ENCODE measurements at places on chromosomes 5 and 9.

GRCh38 chr9:111052791-111053190, 14.5 kb upstream of the LPAR1 start:
- DNase-seq = no peak

GRCh38 chr5:125668884-125669283, 754.3 kb upstream of the GRAMD2B start:
- DNase-seq = no peak

GRCh38 chr5:174177976-174178605, 132.6 kb downstream of the NSG2 start:
- DNase-seq = no peak

- DNase-seq = no peak
Observed at GRCh38 chr5:128009403-128009802, 74.2 kb upstream of the SLC12A2 start.

DNA sequence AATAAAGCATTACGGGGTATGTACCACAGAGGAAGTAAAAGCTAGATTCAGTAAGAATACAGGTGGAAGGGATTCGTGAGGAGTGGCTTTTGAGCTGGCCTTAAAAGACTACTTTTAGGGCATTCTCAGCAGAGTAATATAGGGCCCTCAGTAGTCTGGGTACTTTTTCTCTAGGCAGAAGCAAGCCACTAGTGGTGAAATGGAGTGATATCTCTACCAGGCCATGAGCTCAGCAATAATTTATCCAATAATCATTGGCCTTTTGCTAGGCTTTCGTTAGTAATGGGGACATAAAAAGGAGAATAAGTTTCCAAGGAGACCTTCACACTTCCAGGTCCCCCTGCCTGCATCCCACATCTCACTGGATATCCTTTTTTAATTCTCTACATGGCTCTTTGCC, 1.7 kb downstream of the POLR3G start:
- DNase-seq = no peak

DNA sequence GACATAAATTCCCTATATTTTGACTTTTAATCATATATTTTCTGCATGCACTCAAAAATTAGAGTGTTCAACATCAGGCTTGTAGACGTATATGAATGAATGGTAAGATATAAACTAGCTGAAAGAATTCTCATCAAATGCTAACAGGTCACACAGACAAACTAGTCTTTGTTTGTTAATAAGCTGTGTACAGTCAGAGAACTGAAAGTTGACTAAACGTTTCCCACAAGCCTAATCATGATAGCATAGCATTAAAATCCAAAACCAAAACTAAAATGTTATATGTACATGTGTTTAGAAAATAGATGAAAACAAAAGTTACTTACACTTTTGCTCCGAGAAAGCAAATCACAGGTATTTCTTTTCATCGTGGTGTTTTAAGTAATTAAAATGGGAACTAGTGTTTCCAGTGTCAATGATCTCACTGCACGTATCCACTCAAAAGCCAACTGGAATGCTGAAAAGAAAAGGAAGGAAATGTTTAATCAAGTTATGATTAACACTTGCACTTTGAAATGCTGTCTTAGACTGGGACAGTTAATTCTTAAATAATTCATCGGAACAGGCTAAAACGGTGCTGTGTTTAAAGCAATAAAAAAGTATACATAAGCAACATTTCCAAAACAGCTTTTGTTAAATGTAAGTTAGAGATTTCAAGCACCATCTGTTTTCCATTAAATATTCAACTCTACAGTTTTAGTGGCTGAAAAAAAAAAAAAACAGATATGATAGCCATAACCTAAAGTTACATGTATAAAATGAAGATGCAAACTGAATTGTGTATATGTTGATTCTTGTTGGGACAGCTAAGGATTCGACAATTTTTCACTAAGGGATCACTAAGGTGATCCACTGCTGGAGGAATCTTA, 291.9 kb upstream of the PDE4D start:
- DNase-seq = no peak

GRCh38 chr5:128487041-128487440, 51.0 kb downstream of the FBN2 start:
- DNase-seq = no peak

DNA sequence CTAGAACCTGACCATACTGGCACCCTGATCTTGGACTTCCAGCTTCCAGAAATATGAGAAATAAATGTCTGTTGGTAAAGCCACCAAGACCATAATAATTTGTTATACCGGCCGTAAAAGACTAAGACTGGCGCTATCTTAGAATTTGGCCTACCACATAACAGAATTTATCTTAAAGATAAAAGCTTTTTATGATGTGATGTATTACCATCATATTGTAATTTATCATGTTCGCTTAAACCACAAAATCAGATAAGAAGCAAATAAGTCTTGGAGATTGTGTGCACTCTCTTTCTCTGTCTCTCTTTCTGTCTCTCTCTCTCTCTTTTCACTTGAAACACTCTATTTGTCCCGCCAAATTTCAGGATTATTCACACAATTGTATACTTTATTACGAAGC, 35.6 kb downstream of the FST start:
- no peak for DNase-seq

DNA sequence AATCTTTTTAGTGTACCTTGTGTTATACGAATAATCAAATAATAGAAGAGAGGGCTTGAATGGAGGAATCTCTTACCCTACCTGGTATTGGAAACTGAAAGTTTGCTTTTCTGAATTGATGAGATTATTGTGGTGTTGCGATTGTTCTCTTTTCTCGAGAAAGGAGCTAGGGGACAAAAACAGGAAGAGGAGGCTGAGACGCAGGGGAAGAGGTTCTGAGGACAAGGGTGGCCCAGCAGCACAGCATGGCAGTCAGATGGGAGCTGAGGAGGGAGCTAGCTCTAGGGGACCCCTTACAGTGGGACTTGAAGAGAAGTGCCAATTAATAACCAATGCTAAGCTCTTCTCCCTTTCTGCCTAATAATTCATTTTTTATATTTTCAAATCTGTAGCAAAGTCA, 183.3 kb upstream of the DMAC1 start:
- DNase-seq = no peak

DNA sequence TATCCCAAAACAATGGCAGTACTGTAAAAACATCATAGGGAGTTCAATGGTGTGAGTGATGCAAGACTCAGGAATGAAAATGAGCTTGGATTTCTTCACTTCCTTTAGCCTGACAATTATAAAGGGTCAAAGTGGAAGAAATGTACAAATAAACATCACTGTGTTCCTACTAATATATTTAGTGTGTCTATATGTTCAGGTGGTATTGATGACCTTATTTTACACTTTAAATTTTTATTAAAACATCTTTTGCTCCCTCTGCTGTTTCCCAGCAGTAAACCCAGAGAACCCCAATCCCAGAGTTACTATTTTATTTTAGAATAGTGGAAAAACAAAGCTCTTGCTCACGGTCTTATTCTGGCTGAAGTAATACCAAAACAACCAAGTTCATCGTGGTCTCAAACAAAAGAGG, 2.0 kb downstream of the LOX start:
- no peak for DNase-seq

DNA sequence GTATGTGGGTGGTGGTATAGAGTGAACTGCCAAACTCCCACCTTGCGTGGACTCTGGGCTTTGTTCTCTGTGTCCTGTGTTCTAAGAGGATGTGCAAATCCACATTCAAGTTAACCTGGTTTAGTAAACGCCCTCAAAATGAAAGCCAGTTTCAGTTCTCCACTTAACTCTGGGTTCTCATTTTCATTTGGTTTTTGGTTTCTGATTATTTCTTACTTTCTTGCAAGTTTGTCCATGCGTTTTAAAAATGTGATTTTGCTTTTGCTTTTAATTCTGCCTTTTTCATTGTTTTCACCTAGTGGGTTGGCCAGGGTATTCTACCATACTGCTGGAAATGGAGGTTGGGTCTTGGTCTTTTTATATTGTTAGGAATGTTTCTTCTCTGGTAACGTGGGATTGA, 38.2 kb downstream of the GALNT10 start:
- DNase-seq = no peak

DNA sequence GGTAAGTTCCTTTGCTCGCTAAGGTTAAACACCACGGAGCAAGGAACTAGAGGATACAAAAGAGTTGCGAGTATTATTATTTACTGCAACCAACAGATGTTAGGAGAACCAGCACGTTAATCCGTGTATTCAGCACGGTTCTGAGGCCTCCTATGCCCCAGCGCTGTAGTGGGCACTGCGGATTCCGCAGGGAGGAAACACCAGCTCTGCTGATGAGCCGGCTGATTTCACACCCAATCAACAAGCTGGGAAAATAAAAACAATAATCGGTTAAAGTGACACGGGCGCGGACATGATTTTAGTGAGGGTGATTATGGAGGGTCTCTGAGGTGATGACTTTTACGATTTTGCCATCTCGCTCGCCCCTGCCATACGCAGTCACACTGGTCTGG, 702 bp upstream of the PRELID2 start:
- no peak for DNase-seq

GRCh38 chr9:106869028-106869427, 6.1 kb downstream of the ZNF462 start:
- DNase-seq = no peak

- no peak for DNase-seq
Observed at GRCh38 chr5:34496701-34497469, 159.2 kb upstream of the RAI14 start.

- DNase-seq = no peak
Observed at GRCh38 chr5:149399775-149400174, 20.7 kb upstream of the IL17B start.

DNA sequence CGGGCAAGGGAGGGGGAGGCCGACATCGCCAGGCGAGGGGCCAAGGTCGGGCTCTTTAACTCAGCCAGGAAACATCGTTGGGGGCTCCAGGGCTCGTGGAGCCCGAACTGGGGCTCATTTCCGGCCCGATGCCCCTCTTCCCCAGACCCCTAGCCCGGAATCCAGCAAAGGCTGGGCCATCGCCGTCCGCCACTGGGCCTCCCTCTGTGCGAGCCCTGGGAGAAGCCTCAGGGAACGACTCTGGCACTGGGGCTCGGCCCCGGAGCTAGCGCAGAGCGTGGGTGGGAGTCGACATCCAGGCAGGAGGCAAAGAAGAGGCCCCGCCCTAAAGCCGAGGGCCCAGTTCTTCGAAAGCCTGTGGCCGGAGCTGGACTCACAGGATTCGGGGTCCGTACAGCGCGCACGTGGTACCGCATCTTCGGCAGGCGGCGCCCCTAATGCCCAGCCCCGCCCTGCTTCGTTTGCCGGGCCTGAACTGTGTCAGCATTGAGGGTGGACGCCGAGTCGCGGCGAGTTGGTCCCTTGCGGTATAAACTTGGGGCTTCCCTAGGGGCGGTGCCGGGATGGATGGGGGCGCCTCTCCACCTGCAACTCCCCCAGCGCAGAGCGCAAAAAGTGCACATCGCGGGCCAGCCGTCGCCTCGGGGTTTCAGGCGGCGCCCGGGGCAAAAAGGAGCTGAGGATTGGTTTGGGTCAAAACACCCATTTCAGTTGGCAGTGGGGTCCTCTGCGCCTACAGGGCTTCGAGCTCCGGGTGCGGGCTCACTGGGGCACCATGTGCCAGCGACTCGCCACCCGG, 3.6 kb upstream of the PAX5 start:
- DNase-seq = no peak

DNA sequence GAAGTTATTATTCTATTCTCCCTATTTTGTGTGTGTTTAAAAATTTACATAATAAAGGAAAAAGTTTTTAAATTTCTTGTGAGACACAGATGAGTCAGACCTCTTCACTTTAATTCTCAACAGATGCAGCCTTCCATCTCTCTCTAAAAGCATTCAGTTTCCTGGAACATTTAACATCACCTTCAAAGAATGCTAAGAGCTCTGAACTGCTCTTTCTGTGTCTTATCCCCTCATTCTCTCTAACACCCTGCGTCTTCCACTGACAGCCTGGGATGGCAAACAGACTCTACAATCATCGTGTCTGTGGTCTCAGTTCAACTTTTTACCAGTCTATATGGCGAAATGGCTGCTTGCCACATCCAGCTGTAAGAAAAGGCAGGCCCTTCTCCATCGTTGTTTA, 173.0 kb downstream of the HINT1 start:
- DNase-seq = no peak

DNA sequence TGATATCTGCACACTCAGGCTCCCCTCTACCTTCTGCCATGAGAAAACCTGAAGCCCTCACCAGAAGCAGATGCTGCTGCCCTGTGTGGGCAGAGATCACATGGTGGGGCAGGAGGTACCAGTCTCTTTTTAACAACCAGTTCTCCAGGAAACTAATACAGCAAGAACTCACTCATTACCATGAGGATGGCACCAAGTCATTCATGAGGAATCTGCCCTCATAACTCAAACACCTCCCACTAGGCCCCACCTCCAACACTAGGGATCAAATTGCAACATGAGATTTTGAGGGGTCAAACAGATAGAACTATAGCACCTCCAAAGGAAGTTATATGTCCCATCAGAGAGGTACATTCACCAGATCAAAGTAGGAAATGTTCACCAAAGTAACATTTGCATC, 136.3 kb upstream of the SHB start:
- no peak for DNase-seq

- no peak for DNase-seq
Observed at GRCh38 chr5:91521785-91522184, 138.7 kb upstream of the ARRDC3 start.

GRCh38 chr9:36150574-36151315, 14.2 kb downstream of the GLIPR2 start:
- DNase-seq = no peak

- no peak for DNase-seq
Observed at GRCh38 chr5:128279345-128279744, 195.8 kb downstream of the SLC12A2 start.

- DNase-seq = no peak
Observed at GRCh38 chr9:108012886-108013665, 523.5 kb upstream of the KLF4 start.

DNA sequence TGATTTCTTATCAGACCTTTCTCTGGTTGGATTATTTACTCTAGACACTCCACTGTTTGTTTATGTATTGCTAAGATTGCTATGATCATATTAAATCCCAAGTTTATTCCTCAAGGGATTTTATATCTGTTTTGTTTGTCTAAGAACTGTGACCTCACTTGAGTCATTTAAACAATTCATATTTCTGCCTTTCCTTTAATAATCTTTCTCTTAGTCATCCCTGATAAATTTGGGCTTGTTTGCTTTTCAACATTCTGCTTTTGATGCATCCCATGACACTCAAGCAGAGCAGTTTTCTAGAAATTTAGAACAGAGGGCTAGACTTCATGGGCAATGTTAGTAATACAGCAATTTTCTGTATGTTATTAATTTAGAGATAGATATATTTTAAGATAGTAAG, 231.6 kb upstream of the TNC start:
- no peak for DNase-seq

DNA sequence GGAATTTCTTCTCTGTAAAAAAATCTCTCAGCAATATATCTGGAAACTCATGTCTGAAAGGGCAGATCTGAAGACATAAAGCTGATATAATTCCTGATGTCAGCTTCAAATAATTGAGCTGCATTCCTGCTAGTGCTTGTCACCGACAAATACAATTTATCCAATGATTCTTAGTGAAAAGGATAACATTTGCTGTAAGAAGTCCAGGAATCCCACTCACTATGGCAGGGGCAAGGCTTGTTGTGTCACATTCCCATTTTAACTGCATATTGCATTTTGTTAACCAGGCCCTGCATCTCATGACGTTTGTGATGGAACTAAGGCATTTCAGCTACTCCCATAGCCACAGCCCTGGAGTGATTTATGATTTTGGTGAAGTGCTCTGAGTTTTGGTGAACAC, 160.1 kb upstream of the DAB2 start:
- no peak for DNase-seq

All from stimulated activated CD4-positive, alpha-beta T cell treated with anti-CD3 and anti-CD28 coated beads, Interleukin-12 subunit alpha, Interleukin-12 subunit beta, amount 100 ng/mL, for 4 hours (primary cell).